ENCODE measurements at places on chromosomes 6 and 20.

- no peak for DNase-seq
These were observed 204.1 kb downstream of the SIM1 start for GRCh38 chr6:100260584-100260983.

- DNase-seq = no peak
These were observed 69.1 kb downstream of the NRSN1 start for GRCh38 chr6:24194978-24195700.

GRCh38 chr20:19648024-19648423 lies 110.0 kb upstream of the RIN2 start:
- no peak for DNase-seq

- no peak for DNase-seq
These were observed 158.2 kb upstream of the IMPG1 start for GRCh38 chr6:76230711-76231110.

GRCh38 chr6:15506066-15506465 lies 156.8 kb downstream of the DTNBP1 start:
- no peak for DNase-seq

DNA sequence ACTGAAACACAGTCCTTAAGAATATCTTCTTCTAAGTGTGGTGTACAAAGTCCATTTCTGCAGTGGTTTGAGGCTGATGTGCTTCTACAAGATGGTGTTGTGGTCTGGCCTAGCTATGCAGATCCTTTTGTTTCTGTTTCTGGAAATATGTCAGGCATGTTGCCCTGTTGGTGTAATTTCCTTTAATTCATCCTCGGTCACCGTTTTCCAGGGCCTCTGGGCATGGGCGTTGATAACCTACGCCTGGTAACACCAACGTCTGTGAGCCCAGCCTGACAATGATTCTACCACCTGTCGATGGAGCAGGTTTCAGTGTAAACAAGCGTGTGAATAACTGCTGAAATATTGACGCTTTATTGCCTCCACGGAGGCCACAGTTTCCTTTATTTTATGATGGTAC lies 33.3 kb upstream of the AFDN start:
- no peak for DNase-seq

GRCh38 chr6:118586746-118587485 lies 38.8 kb downstream of the PLN start:
- DNase-seq = no peak

DNA sequence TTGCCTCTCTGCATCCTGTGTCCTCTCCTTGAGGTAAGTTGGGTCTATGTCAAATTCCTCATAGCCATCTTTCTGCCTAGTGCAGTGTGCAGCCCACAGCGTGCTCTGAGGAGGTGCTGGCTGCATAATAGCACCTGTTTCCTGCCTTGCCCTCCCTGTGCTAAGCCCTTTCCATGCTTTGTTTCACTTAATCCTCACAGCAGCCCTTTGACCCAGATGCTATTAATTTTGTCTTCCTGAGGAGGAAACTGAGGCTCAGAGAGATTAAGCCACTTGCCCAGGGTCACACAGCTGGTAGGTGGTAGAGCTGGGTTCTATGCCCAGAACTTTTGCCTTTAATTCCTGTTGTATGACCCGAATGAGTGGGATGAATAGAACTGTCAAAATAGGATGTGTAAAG lies 13.5 kb downstream of the FAM83D start:
- DNase-seq = no peak

GRCh38 chr6:43734294-43734665 lies 35.7 kb upstream of the VEGFA start:
- DNase-seq = no peak

DNA sequence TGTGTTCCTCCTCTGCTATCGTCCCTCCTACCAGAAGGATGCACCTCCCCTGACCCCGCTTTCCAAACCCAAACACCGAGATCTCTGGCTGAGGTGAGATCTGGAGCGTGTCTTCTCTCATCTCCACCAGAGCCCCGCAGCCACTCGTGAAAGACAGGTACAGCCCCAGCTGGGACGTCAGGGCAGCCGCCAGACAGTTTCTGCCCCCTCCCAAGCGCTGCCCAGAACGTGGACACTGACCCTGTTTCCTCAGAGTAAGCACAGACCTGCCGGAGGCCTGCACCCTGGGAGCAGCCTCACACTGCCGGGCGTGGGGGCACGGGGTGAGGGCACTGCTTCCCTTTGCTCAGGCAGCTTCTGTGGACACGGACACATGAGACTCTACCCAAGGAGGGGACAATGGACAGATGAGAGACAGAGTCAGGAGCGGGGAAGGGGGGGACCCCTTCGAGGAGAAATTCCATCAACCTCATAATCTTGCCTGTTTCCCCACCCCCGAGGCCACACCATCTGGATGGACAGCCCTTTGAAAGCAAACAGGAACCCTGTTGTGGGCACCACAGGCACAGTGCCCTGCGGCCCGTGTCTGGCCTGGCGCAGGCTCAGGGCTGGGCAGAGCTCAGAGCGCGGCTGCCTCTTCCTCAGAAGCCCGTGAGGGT lies 210.6 kb downstream of the DLL1 start:
- DNase-seq = no peak

- DNase-seq = no peak
These were observed 468.0 kb downstream of the EPM2A start for GRCh38 chr6:145267076-145267867.

GRCh38 chr6:155130161-155130853 lies 133.5 kb upstream of the CLDN20 start:
- no peak for DNase-seq

GRCh38 chr6:81901551-81901966 lies 149.1 kb upstream of the TENT5A start:
- no peak for DNase-seq

DNA sequence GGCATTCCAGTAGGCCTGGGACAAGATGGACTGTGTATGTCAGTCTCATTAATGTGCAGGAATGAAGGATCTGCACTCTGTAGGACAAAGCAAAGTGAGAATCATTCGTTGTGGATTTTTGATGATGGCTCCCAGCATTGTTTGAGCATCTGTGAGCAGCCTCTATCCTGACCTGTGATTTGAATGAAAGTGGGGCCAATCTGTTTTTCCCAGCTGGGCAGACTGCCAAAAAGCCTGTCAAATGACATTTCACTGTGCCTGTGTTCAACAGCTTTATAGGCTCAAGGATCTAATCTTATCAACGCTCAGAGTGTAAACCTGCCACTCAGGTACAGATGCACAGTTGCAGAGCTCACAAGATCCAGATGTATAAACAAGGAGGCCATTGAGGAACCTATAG lies 86.7 kb upstream of the SYNDIG1 start:
- no peak for DNase-seq

DNA sequence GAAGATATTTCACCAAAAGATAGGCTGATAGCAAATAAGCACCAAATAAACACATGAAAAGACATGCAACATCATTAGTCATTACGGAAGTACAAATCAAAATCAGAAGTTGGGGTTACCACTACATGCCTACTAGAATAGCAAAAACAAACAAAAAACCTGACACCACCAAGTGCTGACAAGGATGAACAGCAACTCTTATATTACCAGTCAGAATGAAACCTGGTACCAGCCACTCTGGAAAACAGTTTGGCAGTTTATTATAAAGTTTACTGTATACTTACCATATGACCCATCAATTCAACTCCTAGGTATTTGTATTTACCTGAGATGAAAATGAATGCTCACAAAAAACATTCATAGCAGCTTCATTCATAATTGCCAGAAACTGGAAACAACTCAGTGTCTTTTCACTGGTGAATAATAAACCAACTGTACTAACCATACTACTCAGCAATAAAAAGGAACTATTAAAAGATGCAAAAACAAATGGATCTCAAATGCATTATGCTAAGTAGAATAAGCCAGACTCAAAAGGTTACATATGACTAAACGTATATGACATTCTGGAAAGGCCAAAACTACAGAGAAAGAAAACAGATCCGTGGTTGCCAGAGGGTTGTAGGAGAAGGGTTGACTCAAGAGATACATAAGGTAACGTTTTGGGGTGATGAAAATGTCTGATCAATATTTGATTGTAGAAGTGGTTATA lies 33.0 kb downstream of the NUP153 start:
- DNase-seq = no peak

DNA sequence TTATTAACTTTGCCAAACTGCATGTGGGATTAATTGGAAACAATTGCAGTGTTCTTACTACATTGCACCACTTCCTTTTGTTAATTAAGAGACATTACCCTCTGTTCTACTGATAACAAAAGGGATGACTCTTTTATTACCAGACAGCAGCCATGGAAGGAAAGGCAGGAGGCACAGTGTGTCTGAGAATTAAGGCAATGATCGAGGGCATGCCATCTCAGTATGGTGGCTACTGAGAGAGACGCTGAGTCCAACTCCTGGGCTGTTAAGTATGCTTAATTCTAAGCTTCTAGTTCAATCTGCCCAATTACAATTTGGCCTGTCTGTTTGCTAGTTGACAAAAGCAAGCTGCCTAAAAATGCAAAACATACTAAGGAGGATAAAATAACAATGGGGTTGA lies 227.4 kb downstream of the PHACTR1 start:
- DNase-seq = no peak

GRCh38 chr6:13412639-13413465 lies 74.5 kb downstream of the GFOD1 start:
- DNase-seq = no peak

GRCh38 chr6:2765896-2766766 lies 938 bp downstream of the WRNIP1 start:
- DNase-seq = no peak

DNA sequence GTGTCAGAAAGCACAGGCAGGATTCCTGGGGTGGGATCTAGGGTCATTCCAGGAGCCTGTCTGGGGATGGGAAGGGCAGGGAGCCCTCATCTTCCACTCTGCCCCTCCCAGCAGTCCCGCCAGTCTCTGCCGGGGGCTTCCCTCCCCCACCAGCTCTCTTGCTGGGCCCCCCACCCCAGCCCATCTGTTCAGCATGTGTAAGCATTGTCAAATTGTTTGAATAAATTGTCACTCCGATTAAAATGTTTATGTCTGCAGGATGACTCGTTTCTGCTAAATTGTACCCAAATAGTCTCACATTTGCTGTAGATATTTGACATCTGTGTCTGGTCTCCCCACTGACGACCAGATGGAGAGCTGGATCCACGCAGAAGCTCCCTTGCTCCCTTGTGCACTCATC lies 257.6 kb downstream of the ANKRD60 start:
- no peak for DNase-seq

DNA sequence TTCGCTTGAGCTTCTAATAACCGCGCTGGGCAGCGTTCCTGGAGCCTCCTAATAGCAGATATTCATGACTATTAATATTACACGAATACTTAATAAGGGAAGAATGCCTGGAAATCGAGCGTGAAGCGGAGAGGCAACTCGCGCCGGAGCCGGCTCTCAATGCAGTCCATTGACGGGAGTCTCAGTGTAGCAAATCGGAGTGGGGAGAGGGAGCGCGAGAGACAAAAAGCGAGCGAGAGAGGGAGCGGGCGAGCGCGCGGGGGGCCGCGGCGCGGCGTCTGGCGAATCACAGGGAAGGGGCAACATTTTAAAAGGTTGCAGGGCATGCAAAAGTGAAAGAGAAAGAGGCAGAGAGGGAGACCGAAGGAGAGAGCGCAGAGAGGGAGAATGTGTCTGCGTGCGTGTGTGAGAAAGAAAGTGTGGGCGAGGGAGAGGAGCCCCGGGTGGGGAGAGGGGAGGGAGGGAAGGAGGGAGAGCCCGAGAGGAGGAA lies 2.9 kb downstream of the TFAP2A start:
- DNase-seq = no peak

DNA sequence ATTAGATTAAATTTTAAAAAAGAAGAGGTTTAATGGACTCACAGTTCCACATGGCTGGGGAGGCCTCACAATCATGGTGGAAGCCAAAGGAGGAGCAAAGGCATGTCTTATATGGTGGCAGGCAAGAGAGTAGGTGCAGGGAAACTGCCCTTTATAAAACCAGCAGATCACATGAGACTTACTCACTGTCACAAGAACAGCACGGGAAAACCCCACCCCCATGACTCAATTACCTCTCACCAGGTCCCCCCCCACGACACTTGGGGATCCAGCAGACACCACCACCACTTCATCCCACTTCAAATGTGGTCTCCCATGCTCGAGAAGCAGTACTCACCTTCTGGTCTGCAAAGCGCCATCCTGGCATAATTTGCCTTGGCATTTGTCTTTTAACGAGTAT lies 24.6 kb downstream of the MTFR2 start:
- DNase-seq = no peak

DNA sequence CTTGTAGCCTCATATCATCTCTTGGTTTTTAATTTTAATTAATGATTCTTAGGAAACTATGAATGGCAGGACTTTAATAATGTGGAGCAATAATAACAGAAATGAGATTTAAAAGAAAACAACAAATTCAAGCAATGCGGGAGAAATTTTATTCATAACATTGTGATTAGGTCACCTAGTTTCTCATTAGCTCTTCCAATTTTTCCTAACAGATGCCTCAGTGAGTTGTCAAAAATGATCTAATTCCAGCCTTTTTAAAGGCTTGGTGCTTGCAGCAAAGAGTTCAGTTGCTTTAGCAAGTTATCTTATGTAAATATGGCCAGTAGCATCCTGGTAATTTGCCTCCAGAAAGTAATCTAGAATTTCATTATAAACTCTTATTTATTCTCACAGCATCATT lies 20.4 kb downstream of the PDE7B start:
- no peak for DNase-seq

DNA sequence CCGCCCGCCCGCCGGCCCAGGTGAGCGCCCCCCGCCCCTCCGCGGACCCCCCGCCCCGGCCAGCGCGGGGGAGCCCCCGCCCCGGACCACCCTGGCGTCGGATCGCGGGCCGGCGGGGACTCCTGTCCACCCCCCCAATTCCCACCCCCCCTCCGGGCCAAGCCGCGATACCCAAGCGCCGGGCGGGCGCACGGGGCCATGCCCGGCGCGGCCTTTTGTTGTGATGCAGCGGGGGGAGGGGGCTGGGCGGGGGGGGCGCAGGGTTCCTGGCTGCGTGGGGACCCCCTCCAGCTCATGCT lies 245 bp downstream of the SRC start:
- DNase-seq = no peak

- no peak for DNase-seq
These were observed 109.7 kb upstream of the GMDS start for GRCh38 chr6:2355150-2355549.

DNA sequence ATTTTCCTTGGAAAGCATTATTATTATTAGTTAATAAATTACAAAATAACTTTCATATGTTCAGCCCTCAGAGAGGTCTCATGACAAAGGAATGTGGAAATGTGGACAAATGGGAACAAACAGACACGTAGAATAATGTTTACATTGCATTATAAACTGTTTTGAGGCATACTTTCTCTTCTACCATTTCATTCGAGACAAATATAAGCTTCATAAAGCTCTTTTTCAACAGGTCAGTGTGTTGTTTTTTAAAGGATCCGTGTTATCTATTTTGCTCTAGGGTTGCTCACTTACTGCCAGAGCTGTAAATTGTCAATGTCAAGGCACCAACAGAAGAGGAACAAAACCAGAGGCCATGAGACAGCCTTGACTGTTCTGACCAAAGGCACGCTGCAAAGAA lies 256.8 kb downstream of the PHACTR1 start:
- no peak for DNase-seq

DNA sequence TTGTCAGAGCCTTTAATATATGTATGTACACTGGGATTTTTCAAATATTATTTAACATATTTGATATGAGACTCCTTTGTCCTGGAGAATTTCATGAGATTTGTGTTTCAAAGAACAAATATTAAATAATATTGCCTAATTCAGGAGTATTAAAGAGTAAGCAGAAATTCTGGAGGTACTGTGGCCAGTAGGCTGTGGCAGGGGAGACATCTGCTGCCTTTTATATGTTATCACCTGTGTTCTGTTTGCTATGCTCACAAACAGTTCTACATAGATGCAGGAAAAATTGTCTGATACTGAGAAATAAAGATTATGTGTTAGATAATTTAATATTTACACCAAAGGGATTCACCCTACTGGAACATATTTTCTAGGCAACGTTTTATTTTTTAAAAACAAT lies 395.4 kb upstream of the SLC35B3 start:
- DNase-seq = no peak

Data from CMK (cell line).